ENCODE measurements at places on chromosomes 2 and 18.
A peak's percentile ranks its signal among the peaks of the same experiment; 100 is the strongest.

DNA sequence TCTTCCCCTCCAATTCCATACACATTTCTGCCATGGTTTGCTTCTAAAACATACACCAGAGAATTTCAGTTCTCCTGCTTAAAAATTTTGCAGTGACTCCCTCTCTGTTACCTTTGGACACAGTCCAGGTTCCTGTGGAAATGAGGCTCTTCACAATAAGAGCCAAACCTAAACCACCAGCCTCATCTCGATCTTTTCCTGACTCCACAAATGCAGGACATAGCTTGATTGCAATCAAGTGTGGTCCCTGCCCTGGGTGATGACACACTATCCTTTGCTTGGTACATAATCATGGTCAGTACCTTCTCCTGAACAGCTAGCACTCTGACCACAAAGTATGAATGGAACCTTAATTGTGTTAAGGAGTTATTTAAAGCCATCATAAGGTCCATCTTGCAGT, 134.9 kb upstream of the CHAC2 start:
- DNase-seq = peak; percentile 71

GRCh38 chr2:41334159-41334558, 713.7 kb upstream of the PKDCC start:
- DNase-seq = no peak

GRCh38 chr2:10796703-10797102, 15.9 kb downstream of the PDIA6 start:
- no peak for DNase-seq

- DNase-seq = no peak
These were observed 39.8 kb downstream of the FAM98A start for GRCh38 chr2:33559328-33559727.
